NCI-H2171 treated with DMSO at 0.1 percent for 48 hours (cell line): ENCODE measurements at places on chromosomes 3 and 15.

DNA sequence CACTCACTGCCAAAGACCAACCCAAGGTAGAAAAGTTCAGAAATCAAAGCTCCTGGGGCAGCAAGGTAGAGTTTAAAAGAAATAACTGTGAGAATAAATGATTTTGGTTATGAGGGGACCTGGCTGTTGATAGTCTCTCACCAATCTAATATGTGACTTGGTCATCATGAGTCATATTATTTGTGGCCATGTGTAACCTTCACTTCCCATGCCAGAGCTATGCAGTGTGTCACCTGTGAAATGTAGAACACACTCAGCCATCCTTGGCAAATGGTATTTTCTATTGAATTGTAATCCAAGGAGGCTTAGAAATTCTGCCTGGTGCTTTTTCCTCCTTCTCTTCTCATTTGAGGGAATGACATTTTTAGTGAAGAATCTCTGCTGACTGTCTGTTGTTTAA is 184.2 kb upstream of the STAC start:
- no peak for DNase-seq

GRCh38 chr3:158625881-158626280 is 18.4 kb upstream of the GFM1 start:
- no peak for DNase-seq

- no peak for DNase-seq
These were observed 328.3 kb downstream of the PLCL2 start for GRCh38 chr3:17213102-17213501.

GRCh38 chr3:79406175-79406574 is 361.6 kb downstream of the ROBO1 start:
- DNase-seq, result peak; percentile 9

GRCh38 chr3:120025520-120025919 is 68.7 kb downstream of the GSK3B start:
- DNase-seq, result no peak

DNA sequence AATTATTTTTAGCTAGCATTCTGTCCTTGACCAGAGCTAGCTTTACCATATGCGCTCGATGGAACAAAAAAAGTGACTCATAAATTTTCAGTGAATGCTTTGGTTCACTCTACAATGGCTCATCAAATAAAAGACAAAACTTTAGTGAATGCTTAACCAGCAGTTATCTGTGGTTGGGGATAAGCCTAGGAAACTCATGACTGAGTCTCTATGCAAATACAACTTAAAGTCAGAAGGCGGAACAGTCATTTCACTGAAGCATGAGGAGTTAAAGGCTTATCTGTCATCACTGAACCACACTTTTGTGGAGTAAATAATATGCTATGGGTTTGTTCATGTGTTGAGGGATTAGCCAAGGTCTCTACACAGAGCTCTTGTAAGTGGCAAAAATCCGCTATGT is 308.4 kb downstream of the SQOR start:
- no peak for DNase-seq

DNA sequence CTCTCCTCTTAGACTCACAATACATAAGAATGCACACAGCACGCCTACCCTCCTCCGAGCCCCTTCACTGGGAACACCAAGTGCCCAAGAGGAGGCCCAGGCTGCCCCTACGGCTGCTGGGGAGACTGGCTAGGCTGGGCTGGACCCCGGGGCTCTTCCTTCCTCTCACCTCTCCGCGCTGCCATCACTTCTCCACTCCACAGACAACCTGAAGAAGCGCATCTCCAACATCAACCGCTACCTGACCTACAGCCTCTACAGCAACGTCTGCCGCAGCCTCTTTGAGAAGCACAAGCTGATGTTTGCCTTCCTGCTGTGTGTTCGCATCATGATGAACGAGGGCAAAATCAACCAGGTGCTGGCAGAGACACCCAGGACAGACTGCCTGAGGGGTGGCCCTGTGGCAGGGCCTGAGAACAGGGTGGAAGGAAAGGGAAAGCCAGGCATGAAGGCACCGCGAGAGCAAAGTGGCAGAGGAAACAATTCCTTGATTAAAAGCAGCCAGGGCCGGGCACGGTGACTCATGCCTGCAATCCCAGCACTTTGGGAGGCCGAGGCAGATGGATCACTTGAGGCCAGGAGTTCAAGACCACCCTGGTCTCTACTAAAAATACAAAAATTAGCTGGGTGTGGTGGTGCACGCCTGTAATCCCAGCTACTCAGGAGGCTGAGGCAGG is 51.6 kb downstream of the SEMA3G start:
- no peak for DNase-seq

DNA sequence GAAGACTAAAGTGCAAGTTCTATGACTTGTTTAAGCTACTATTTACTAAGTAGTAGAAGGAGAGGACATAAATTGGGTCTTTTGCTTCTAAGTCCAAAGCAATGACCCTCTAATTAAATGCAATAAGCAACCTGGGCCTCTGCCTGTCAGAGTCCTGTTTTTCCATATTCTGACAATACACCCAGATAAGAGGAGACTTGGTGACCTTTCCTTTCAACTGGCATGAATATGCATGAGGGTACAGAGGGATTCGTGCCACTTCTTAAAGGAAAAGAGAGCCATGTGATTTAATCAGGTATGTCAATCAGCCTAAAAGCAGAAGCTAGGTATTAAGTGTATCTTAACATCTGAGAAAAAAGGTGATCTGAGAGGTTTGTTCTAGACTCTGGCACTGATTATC is 50.7 kb upstream of the FGF7 start:
- DNase-seq, result no peak

DNA sequence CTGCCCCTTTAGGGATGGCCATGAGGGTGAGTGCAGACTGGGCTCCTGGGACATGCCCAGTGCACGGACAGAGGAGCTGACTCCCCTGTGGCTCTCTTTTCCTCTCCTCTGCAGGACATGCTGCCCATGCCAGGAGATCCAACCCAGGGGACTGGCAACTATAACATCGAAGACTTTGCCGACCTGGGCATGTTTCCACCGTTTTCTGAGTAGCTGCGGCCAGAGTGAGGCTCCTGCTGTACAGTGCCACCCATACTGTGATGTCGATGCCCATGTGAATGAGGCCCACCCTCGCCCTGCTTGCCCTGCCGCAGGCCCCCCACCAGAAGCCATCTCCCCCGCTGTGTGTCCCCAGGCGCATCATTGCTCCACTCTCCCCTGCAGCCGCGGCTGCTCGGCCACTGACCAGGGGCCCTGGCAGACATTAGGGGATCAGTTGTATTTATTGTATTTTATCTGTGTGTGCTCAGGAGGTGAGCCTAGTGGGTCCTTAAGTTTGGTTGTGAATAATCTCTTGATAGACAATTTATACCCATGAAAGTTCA is 101.6 kb upstream of the ABHD17C start:
- no peak for DNase-seq

GRCh38 chr15:65326818-65327217 is 22.3 kb downstream of the RNU5B-1 start:
- DNase-seq, result no peak

DNA sequence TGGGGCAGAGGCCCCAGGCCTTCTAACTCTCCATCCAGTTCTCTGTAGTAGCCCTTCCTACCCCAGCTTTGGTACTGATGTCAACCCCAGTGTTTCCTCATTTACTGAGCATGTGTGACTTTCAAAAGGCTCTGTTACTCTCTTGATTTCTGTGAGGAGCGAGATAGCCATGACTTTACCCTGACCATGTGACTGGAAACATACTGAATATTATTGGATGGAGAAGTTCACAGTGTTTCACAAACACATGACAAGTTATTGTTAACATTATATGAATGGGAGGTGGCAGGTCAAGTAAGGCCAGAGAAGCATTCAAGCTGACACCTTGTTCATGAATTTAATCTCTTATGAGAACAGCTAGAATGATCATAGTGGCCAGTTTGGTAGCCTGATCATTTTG is 53.7 kb downstream of the MAGI1 start:
- no peak for DNase-seq
